NCI-H1436 treated with DMSO at 0.1 percent for 48 hours (cell line): ENCODE measurements at places on chromosomes 5 and 9.

- DNase-seq, result no peak
Observed at GRCh38 chr5:16735101-16736060, 118.6 kb upstream of the RETREG1 start.

- no peak for DNase-seq
Observed at GRCh38 chr5:175696139-175696854, 38.4 kb downstream of the HRH2 start.

GRCh38 chr5:2727550-2727949 is 23.9 kb downstream of the IRX2 start:
- no peak for DNase-seq

DNA sequence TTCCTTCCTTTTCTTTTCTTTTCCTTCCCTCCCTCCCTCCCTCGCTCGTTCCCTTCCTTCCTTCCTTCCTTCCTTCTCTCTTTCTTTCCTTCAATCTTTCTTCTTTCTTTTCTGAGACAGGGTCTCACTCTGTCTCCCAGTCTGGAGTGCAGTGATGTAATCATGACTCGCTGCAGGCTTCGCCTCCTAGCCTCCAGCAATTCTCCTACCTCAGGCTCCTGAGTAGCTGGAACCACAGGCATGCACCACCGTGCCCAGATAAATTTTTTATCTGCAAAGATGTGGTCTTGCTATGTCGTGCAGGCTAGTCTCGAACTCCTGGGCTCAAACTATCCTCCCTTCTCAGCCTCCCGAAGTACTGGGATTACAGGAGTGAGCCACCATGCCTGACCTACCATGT is 81.4 kb downstream of the SPATA31C2 start:
- no peak for DNase-seq

- no peak for DNase-seq
Observed at GRCh38 chr5:6838736-6839135, 125.5 kb downstream of the TENT4A start.

DNA sequence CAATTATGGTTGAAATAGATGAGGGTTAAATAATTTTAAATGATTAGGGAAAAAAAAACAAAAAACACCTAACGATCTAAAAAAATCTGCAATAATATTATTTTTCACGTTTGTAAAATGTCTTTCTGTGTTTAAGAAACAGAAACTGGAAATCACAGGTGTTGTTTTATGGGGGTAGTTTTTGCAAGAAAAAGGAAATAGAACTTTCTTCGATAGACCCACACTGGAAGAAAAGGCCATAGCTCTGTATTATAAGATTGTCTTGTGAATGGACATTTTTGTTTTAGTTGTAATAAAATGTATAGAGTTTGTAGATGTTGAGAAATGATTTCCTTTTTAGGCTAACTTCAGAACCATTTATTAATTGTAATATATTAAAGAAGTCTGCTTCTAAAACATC is 5.5 kb downstream of the CSNK1G3 start:
- DNase-seq, result no peak

DNA sequence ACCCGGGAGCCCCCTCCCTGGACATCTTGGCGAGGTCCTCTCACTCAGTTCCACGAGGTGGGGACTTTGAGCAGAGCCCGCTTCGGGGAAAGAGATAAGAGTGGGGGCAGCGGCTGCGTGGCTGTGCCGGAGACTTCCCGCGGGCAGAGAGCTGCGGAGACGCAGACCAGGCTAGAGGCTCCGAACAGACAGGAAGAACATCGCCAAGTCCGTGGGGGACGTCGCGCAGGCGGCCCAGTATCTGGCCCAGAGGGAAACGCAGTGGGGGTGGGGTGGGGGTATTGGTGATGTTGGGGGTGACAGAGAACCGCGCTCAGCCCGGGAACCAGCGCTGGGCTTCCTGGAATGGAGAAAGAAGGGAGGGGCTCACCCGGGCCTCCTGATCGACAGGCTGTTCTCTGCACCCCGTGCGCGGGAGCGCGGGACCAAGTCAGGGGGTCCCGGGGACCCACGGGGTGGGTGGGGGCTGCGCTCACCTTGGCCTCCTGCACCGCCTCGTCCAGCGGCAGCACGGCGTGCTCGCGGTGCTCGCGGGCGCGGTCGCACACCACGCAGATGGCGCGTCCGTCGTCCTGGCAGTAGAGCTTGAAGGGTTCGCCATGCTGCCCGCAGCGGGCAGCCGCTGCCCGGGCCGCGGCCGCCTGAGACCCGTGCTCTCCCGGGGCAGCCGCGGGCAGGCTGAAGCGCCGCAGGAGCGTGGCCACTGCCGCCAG is 727 bp downstream of the TRIM7 start:
- no peak for DNase-seq

- DNase-seq, result no peak
Observed at GRCh38 chr5:15585128-15585527, 85.1 kb downstream of the FBXL7 start.

DNA sequence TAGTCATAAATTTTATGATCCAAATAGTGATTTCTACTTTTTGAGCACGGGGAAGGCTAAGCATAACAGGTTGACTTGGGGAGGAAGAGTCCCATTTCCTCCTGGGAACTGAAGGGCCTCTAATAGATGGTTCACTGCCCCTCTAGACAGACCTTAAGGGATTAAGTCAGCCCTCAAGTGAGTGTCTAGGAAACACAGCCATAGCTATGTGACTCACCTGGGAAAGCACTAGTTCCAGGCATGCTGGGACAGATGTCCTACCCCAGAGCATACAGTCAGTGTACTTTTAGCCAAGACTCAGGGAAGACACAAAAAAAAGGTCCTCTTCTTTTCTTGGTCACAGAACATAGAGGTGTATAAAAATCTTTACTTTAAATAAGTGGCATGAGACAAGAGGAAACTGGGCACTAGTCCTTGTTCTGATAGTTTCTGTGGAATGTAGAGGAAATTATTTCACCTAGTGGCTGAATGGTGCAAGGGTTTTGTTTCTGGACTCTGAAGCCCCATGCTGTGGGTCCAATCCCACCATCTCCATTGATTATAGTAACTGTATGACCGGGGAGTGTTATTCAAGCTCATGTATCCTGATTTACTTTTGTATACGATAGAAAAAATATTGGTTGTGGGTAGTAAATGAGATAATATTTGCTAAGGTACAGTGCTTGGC is 86.0 kb downstream of the NREP start:
- no peak for DNase-seq
